Left colon (tissue), 2 donors: ENCODE measurements at places on chromosomes 11 and 22. TPM values are rescaled to one million over a fixed set of nuclear protein-coding genes. Genes with fewer than 3 reads are reported as not detected.

The TBX10 gene
- 27.1 TPM for total RNA-seq

The OVOL1 gene
- 29.5 TPM for total RNA-seq

The SAA4 gene
- total RNA-seq, result not detected

The INS gene
- 1.3 TPM for total RNA-seq

The OR5B17 gene
- total RNA-seq, result not detected

The USP47 gene
- 35.3 TPM for total RNA-seq

The NRXN2 gene
- total RNA-seq, result 5.3 TPM

The TPH1 gene
- 13.9 TPM for total RNA-seq

The OR51B2 gene
- total RNA-seq, result not detected

The DRD4 gene
- 1.9 TPM for total RNA-seq

The MOGAT2 gene
- 169 TPM for total RNA-seq

The OLFML1 gene
- total RNA-seq, result 2.6 TPM

The FOLR3 gene
- not detected for total RNA-seq

The SLCO2B1 gene
- total RNA-seq, result 71.5 TPM

The JHY gene
- 2.0 TPM for total RNA-seq
